Suppressor macrophage treated with lipopolysaccharide for 4 hours (primary cell): ENCODE measurements at places on chromosomes 2 and 18.
A peak's percentile ranks its signal among the peaks of the same experiment; 100 is the strongest.

DNA sequence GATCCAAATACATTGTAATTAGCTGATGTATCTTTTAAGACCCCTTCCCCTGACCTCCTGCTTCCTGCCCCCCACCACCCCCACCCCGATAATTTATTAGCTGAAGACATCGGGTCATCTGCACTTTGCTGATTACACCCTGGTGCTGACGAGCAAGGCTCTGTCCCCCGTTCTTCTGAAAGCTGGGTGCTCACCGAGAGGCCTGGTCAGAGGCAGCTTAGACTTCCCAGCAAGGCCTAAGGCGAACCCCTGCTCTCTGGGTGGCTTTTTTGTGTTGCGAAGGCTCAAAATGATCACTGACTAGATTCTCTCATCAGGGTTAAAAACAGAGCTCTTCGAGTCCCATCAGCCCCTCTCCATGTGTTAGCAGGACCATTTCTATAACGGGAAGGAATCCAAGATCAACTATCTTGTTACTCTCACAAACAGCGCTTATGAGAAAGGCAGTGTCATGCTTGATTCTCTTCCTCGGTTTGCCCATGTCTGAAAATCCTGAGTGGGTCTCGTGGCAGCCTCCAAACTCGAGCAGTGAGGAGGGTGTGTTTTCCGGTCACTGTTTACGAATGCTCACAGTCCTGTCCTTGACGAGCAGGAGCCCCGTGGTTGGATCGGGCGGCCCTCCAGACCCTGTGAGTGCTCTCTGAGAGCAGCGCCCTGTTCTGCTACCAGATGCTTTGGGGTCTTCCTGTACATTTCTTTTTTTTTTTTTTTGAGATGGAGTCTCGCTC lies 201.6 kb downstream of the HDAC4 start:
- no peak for DNase-seq

DNA sequence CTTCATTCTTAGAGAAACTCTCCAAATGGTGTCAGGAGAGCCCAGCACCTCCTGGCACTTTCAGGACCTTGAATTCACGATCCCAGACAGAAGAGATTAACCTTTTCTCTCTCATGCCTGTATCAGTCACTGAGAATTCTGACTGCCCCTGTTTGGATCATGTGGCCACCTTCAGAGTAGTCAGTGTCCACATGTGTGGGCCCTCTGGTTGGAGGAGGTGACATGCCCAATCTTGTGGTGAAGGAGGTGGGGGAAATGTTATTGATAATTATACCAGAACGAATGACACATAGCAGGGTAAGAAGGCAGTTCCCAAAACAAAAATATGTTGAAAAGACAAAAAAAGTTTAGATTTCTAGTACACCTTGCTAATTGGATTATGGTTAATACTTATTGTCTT lies 31.7 kb downstream of the UBXN4 start:
- no peak for DNase-seq

DNA sequence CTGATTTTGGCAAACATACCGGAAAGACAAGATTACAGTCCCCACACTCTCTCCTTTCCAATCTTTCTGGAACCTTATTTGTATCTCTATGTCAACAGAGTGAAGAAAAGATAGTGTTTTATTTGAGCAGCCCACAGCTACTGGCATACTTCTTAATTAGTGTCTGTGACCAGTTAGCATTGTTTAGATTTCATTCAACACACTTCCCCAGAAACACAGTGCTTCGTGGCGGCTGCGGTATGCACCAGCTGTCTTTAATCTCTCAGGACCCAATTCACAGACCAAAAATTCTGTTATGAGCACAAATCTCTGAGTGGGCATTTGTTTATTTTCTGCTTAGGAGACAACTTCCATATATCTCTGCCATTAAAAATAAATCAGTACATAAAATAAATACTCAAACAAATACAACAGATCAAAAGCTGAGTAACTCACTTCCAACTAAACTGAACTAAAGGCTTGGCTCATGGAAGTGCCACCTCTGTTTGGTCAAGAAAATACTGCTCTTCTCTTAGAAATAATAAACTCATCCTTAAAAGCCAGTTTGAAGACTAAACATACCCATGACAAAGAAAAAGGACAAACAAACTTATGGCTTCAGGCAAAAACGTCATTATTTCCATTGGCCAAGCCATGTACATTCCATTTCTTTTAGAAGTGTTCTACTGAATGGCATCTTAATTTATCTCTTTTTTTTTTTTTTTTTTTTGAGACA lies 392.4 kb downstream of the TXNL1 start:
- DNase-seq = no peak

DNA sequence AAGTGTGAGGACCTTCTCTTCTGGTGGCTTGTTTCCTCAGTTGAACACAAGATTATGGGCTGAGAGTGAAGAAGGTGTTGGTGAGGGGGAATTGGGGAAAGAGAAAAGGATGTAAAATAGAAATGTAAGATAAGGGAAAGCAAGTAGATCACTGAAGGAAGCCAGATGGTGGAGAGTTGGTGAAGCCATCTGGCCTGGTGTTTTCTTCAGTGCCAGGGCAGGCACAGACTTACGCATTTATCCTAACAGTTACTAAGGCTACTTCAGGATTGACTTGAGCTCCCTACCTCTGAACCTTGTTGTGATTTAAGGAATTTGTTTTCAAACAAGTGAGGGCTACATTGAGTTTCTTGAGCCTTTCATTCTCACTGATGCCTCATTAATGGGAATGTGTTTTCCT lies 113.8 kb downstream of the GALNT1 start:
- DNase-seq = no peak

- DNase-seq = no peak
These were observed 8.5 kb downstream of the STAM2 start for GRCh38 chr2:152167065-152167464.

DNA sequence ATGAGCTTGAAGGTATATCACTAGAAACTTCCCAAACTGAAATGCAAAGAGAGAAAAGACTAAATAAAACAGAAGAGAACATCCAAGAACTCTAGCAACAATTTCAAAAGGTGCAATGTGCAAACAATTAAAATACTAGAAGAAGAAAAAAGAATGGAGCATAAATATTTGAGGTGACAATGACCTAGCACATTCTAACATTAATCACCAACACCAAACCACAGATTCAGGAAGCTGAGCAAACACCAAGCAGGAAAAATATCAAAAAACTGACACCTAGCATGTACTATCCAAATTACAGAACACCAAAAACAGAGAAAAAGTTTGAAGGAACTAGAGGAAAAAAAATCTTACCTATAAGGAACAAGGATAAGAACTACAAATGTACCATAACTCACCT lies 460.8 kb downstream of the IRS1 start:
- no peak for DNase-seq

GRCh38 chr2:68190991-68191731 lies 33.5 kb downstream of the PNO1 start:
- peak; percentile 64 for DNase-seq

DNA sequence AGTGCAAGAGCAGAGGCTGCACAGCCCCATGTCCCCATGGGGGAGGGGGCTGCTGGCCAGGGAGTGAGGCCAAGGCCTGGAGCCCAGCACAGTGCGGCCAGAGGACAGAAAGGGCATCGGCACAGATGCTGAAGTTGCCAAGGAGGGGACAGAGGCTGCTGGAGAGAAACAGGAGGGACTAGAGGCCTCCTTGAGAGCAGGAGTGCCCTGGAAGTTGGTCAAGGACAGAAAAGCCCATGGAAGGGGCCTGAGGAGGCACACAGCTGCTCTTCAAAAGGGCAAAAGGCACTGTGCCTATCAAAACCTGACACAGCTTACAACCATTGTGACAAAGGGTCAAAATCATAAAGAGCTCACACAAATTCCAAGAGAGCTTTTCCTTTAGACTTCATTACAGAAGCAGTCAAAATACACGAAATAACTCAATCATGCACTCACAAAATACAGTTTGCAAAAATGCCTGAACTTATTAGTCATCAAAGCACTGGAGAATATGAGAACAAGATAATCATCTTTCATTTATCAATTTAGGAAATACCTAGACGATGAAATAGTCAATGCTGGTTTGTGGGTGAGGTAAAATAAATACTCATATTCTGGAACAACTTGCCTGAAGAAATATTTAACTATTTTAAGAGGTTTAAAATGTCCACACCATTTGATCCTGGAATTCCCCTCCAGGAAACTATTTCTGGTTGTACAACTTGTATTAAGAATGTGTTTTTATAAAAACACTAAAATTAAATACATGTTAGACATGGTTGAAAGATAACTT lies 79.6 kb downstream of the USP40 start:
- DNase-seq = no peak

GRCh38 chr18:45548614-45549013 lies 66.7 kb upstream of the SLC14A2 start:
- no peak for DNase-seq

GRCh38 chr2:23135481-23136100 lies 249.4 kb upstream of the KLHL29 start:
- no peak for DNase-seq

GRCh38 chr2:64654063-64654811 lies 524 bp upstream of the SERTAD2 start:
- peak; percentile 87 for DNase-seq

DNA sequence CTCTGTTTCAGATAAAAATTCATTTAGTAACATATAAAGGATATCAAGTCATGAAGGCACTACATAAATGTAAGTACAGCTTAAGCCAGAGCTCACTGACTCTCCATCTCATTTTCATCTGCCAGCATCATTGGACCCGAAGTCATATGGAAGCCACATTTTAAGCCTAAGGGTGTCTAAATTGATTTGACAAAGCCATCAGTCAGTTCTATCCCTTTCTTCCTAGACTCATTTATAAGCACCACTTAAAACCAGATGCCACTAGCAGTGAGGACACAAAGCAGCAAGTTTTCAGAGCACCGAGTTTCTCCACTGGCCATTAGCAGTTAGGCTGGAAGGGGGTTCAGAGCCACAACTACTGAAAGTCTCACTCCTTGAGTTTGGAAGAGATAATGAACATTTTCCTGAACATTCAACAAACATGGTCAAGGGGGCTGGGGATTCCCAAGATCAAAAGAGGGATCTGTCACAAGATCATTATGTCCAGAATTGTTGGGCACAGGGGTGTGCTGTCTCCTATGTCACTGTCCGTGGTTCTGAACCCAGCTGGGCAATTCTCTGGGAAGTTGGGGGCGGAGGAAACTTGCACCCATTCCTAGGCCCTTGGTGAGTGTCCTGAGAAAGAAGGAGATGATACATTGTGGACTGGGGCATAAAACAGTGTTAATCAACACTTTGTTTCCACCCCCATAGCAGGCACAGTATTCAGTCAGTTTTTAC lies 158.5 kb upstream of the LMAN1 start:
- no peak for DNase-seq

GRCh38 chr2:135637456-135638087 lies 104.1 kb upstream of the UBXN4 start:
- no peak for DNase-seq

DNA sequence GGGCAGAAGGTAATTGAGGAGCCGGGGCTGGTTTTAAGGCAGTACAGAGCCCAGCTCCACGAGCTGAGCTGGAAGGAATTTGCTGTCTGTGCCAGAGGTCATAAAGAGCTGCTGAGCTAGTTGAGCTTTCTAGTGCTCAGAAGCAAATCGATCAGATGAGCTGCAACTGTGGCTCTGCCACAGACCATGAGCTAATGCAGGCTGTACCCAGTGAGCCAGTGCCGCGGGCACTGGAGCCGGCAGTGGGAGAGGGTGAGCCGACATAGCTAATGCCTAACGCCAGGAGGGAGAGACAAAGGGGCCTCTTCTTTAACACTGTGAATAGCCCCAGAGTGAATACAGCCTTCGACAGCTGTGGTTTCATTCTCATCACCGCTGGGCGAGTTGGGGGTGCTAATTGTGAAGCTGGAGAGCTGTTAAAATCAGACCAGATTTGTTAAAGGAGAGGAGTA lies 410.1 kb upstream of the TCF4 start:
- no peak for DNase-seq

GRCh38 chr2:187274146-187274545 lies 173.9 kb downstream of the CALCRL start:
- DNase-seq = no peak

DNA sequence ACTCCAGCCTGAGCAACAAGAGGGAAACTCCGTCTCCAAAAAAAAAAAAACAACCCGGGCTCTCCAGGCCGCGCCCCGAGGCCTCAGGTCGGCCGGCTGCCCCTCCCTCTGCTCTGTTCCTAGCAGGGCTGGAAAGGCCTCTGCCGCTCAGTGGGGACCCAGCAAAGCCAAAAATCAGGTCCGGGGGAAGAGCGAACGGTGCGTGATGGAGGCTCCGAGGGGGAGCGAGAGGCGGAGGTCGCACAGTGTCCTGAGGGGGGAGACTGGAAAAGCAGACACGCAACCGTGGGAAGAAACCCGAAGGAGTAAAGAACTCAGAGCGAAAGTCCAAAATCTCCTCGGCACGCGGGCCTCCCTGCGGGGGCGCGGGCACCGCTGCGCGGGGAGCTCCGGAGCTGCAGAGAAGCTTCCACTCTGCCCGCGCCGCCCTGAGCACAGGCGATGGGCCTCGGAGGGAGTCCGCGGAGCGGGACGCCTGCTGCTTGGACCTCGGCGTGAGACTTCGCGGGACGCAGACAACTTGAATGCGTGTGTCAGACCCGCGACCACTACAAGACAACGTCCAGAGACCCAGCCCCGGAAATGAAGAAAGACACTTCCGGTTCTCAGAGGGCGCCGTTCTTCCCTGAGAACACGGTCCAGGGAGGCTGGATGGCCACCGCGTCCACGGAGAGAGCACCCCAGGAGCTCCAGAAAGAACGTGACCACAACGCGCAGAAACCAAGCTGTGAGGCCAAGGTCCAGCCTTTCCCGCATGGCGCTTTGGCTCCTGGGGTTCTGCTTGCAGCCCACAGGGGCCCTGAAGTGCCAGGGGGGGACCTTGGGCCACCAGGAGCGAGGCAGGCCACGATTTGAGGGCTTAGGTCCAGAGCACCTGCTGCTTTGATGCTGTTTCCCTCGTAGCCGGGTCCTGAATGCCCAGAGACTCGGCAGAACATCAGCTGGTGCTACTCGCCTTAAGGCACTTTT lies 219.8 kb downstream of the DPP10 start:
- DNase-seq = no peak

DNA sequence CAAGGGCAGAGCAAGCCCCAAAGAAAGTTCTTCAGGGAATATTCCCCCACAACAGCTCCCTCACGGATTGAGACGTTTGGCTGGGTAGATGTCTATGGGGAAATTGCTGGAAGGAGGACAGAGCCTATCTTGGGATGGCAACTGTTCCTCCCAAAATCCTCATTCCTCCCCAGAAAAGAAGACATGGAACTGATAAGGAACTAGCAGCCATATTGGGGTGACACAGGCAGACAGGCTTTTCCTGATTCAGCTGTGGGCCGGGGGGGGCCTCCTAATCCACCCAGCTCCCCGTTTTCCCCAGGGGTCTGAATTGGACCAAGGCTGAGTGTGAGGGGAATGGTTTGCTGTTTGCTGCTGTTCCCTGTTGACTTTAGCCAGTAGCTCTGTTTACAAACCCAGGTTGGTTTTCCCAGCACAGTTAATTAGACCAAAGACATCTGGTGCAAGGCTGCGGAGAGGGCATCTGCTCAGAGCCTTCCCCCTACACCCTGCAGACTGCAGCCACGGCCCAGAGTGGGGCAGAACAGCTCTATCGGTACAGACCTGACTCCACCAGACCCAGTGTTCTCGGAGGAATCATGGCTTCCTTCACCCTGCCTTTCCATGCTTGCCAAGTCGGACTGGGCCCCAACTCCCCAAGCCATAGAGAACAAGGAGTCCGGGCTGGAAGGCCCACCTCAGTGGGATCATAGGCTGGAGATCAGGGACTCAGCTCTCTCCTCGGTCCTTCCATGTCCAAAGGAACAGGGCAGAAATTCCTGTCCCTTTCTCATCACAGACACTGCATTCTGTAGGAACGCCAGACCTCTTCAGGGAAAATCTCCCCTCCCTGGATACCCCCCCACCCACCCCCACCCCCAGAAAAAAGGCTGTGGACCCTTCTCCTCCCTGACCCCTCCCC lies 1.7 kb upstream of the PKDCC start:
- DNase-seq = no peak
